Fibroblast of villous mesenchyme (primary cell): ENCODE measurements at places on chromosomes 5 and 9. TPM values are rescaled to one million over a fixed set of nuclear protein-coding genes. Genes with fewer than 3 reads are reported as not detected.

The PLPP7 gene
- total RNA-seq = 8.2 and 10.0 TPM in 2 replicates

The KCNV2 gene
- not detected in 2 replicates for total RNA-seq

The FOXD4 gene
- total RNA-seq = under 0.01 and 0.43 TPM in 2 replicates

The SLC25A48 gene
- not detected in 2 replicates for total RNA-seq

The SPAG8 gene
- 0.32 and 0.86 TPM in 2 replicates for total RNA-seq

The NME5 gene
- 1.3 and 2.2 TPM in 2 replicates for total RNA-seq

The ERBIN gene
- 132 and 233 TPM in 2 replicates for total RNA-seq

The MSX2 gene
- 0.32 and 0.43 TPM in 2 replicates for total RNA-seq

The GCNT4 gene
- total RNA-seq = 10.6 and 46.2 TPM in 2 replicates

The TOMM5 gene
- 120 and 140 TPM in 2 replicates for total RNA-seq

The TSSK1B gene
- 0.43 and 0.64 TPM in 2 replicates for total RNA-seq

The MARCOL gene
- total RNA-seq = not detected in 2 replicates

The CBY3 gene
- total RNA-seq = 0.32 TPM in 1 of 2 replicates, not detected in the other
